ENCODE measurements at places on chromosomes 6 and 20. TPM values are rescaled to one million over a fixed set of nuclear protein-coding genes. Genes with fewer than 3 reads are reported as not detected.

GRCh38 chr6:43627008-43627825 is 1.8 kb downstream of the GTPBP2 start:
- no peak for DNase-seq

- DNase-seq, result no peak
Measured at GRCh38 chr20:41052742-41053419, 24.3 kb downstream of the TOP1 start.

DNA sequence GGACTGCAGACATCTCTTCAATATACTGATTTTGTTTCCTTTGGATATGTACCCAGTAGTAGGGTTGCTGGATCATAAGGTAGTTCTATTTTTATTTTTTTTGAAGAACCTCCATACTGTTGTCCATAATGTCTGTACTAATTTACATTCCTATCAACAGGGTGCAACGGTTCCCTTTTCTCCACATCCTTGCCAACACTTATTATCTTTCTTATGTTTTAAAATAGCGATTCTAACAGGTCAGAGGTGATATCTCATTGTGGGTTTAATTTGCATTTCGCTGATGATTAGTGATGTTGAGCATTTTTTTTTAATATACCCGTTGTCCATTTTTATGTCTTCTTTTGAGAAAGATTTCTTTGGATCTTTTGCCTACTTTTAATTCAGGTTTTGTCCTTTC is 2.0 kb upstream of the TP53RK start:
- no peak for DNase-seq

DNA sequence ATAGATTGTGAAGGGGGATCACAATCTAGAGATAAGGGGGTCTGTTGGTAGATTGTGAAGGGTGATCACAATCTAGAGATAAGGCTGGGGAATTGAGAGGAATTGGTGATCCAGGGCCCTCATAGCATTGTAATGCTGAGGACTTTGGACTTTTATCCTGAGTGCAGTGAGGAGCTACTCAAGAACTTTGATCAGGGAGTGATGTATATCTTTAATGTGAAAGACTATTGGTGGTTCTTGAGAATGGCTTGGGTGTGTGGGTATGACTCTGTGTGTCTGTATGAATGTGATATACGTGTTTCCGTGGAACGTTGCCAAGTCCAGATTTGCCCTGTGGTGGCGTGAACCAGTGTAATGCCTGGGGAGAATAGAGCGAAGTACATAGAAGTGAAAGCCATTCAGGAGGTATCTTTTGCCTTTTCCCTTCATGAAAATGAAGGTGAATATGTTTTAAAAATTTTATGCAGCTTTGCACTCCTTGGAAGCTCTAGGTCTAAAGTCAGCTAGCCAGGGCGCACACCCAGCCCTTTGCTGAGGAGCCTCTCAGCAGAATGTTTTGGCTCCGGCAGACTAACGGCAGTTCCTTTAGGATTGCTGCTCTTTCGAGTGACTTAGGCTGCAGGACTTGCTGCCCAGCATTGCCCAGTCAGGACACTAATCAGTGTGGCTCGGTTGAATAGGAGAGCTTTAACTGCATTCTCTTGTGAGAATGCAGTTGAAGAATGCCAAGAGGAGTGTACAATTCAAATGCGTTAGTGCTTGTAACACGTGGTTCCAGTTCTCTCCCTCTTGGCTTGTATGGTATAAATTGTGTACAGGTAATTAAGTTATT is 3.5 kb downstream of the ZFAND3 start:
- no peak for DNase-seq

- no peak for DNase-seq
Measured at GRCh38 chr6:124792386-124792785, 169.9 kb upstream of the RNF217 start.

DNA sequence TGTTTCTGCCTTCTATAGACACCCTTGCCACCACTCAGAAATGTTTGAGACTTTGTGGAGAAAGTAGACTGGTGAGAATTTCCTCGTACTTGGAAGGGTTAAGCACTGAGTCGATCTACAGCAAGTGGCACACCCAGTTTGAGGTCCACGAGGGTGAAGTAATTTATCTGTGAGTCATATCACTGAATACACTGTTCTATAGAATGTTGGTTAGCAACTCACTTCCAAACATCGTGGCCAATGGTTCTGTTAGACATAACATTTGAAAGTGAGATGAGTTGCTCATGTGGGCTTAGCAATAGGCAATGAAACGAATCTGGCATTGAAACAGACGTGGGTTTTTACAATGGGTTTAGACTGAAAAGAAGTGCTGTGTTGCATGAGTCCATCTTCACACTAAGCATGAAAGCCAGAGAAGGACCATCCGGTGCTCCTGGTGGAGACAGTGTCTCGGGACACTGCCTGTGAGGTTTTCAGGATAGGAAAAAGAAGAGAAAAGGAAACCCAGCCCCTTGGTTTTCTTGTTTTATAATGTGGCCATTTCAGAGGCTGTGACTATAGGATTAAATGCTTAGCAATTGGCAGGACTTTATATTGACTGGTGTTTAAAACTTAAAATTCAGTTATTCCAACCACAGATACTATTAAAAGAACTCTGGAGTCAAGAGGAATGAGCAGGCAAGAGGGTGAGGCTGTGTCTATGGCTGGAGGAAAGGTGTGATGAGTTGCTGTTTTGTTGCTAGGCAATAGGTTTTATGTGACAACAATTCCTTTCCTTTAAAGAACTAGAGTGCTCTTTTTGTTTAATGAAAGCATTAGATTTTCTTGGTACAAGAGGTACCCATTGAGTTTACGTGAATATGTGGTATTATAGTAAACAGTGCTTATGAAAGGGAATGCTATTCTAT is 31.0 kb upstream of the EZR start:
- no peak for DNase-seq

DNA sequence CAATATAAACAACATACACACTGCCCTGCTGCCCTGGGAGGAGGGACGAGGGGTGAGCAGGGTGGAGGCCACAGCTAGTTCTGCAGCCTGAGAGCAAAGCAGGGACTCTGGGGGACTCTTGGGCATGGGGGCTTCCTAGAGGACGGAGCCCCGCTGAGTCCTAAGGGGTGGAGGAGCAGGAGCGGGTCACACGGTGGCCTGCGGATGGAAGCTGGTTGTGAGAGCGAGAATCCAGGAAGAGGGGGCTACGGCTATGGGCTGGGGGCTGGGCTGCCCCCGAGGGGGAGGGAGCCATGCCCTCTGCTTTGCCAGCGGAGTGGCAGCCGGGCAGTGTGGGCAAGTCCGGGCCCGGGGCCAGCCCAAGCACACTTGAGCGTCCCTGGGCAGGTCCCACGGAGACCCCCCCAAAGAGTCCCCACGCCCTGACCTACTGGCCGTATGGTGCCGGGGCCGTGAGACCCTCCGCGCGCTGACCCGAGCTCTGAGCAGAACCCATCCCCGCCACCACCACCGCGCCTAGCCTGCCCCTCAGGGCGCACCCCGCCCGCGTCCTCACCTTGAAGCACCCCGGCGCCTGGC is 369 bp downstream of the ADAM33 start:
- DNase-seq, result no peak

- DNase-seq, result no peak
Measured at GRCh38 chr6:97215157-97215769, 67.8 kb downstream of the MMS22L start.

DNA sequence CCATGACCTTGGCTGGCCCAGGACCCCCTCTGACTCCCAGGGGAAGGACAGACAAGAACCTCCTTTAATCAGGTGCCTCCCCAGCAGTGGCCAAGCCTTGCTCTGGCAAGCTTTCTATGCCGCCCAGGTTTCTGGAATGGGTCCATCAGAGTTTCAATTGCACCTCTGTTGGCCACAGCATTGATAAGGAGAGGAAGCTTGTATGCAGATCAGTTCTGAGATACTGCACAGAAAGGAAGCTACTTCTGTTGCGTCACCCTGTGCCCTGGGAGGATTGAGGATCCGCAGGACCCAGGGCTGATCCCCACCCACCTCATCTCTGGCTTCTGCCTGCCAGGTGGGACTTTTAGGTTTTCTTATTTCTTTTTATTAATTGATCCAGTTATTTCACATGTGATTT is 167.2 kb downstream of the TFAP2C start:
- DNase-seq, result no peak

DNA sequence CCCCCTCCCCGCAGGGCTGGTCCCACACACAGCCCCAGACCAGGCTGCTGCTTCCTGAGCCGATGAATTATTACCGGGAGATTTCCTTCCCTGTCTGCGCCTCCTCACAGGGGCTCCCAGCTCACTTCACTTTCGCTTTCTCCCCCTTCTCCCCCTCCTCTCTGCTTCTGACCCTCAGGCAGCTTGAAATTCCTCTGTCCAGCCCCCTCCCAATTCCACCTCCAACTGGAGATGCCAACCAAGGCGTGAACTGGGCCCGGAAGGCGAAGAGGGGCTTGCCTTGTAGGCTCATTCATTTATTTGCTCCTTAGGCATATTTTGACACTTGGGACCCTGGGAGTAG is 1.7 kb upstream of the TCF15 start:
- peak; percentile 44 for DNase-seq

DNA sequence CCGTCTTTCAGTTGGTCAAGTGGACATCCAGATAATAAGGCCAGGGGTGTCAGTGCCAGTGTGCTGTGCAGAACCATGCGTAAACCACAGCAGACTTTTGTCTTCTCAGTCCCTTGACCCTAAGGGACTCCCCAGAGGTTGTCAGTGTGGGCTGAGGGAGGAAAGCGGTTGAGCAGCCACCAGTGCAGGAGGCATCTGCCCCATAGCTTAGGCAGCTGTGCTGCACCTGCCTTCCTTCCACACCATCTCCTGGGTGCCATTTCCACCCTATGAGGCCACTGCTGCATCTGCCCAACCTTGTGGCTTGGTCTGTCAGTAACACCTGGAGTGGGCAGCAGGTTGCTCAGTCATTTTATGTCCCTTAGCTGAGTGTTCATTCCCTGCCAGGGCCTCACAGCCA is 26.0 kb downstream of the PRPF6 start:
- DNase-seq, result no peak

DNA sequence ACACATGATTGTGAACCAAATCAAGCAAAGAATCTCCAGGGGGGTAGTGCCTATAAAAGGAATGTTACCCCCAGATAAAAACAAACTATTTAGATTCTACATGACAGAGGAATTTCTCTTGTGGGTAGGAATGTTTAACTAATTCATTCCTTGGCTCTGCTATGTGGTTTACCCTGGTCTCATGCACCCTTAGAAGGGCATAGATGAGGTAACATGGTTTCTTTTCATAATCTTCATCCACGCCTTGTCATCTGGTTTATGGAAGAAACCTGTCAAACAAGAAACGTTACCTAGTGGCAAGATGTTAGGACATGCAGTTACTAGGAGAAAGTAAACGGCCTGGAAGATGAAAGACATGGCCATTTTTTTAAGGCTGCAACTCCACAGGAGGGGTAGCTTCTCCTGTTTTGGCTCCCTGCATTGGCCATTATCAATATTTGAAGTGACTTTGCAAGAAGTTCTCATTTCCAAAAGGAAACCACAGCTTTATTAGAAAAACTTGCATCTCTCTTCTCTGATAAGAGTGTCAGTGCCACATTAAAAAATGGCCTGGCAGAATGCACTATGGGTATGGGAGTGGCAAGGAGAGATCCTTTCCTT is 45.5 kb downstream of the STX11 start:
- no peak for DNase-seq

The KCNB1 gene
- polyA plus RNA-seq, result 0.53 TPM

The SEMG1 gene
- not detected for polyA plus RNA-seq

The CRISP3 gene
- polyA plus RNA-seq, result 0.08 TPM
